ENCODE measurements at places on chromosomes 5 and 9.

- DNase-seq, result no peak
Observed at GRCh38 chr5:142545650-142546322, 140.1 kb downstream of the FGF1 start.

- DNase-seq, result no peak
Observed at GRCh38 chr9:126485662-126486061, 128.1 kb upstream of the LMX1B start.

DNA sequence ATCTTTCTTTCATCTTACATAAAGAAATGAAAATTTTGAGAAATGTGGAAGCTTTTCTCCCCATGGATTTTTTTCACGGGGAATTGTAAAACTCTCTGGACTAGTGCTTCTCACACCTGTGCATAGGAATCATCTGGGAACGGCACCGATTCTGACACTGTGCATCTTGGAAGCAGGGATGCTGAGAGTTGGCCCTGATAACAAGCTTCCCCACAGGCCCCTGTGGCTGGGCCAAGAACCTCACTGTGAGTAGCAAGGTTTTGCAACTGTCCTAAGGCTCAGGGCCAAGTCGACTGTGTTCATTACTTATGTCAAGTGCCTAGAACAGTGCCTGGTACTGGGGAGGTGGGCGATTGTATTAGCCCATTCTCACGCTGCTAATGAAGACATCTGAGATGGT lies 107.9 kb upstream of the ICE1 start:
- DNase-seq, result no peak

GRCh38 chr9:115022760-115023434 lies 92.5 kb upstream of the TNFSF8 start:
- peak; percentile 18 for DNase-seq

GRCh38 chr5:126482591-126482990 lies 59.4 kb downstream of the GRAMD2B start:
- DNase-seq, result no peak

- peak; percentile 86 for DNase-seq
Observed at GRCh38 chr5:154446195-154447088, 645 bp downstream of the SAP30L start.

DNA sequence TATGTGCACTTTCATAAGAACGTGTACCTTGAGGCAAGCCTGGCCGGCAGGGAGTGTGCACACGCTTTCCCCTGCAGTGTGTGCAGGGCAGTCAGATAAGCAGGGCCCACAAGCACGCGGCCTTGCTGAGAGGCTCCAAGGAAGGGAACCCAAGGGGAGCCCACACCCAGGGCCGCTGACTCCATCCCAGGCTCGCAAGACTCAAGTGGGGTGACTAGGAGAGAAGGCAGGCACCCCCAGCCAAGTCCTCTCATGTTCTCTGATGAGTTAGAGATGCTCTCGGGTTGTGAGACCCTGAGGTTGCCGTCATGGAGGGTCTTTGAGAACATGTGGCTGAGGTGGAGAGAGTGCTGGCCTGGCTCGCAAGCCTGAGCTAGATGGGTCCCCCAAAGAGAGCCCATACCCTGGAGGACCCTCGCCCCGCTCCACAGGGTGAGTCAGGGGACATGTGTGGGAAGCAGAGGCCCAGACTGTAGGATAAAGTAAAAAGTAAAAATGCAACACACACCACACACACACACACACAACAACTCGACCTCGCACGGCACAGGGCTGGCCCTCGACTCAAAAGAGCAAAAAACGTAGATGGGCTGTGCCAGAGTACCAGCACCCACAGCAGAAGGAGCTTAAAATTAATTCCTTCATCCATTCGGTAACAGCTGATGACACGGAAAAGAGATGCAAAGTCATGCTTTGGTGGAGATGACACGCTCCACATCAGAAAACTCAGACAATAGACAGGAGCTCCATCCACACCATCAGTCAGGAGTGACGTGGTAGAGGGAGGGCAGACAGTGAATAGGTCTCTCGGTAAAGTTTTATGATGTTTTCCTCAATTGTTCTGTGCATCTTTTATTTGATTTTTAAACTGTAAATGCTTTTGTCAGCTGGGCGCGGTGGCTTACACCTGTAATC lies 54.8 kb upstream of the NKD2 start:
- no peak for DNase-seq

DNA sequence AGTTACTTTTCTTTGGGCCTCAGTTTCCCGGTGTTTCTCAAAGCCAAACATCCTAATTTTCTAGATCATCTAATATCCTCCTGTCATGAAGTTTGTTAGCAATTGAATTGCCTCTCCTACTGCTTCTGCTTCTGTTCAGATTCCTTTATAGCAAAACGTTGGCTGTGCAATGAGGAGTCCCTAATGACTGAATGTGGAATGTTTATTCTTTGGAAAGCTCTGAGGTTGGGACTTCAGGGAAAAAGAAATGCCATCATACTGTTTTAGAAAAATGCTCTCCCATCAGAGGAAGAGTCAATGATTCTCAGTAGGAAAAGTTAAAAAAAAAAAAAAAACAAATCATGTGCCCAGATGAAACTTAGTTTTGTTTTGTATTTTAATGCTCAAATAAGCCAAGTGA lies 268.7 kb upstream of the PAPPA start:
- DNase-seq, result no peak

GRCh38 chr5:89072842-89073672 lies 190.1 kb upstream of the MEF2C start:
- DNase-seq, result no peak

DNA sequence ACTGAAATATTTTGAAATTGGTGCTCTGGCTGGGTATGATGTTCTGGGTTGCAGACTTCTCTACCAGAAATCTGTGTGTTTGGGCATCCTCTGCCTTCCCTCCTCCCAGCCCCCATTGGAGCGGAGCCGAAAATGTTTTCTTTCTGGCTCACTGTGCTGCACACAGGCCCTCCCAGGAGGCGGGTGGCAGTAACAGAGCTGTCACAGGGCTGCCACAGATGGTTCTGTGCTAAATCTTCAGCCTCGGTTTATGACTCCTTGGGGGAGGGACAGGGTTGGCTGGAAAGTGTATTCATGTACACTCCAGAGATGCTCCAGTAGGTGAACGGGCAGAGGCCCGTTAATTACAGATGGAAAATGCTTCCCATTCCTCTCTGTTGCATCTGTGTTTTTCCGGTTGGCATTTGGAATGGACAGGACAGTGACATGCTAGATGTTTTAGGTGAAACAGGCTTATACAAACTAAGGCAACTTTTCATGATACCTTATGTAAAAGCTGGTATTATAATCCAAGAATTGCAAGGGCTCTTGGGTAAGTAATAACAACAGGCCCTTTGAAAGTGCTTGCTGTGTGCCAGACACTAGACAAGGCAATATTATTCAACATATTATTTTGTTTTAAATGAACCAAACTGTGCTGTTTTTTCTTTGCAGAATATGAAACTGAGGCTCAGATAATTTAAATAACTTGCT lies 180.2 kb downstream of the ADCY2 start:
- DNase-seq, result peak; percentile 31

GRCh38 chr9:5042661-5043178 lies 57.6 kb downstream of the JAK2 start:
- DNase-seq, result no peak

DNA sequence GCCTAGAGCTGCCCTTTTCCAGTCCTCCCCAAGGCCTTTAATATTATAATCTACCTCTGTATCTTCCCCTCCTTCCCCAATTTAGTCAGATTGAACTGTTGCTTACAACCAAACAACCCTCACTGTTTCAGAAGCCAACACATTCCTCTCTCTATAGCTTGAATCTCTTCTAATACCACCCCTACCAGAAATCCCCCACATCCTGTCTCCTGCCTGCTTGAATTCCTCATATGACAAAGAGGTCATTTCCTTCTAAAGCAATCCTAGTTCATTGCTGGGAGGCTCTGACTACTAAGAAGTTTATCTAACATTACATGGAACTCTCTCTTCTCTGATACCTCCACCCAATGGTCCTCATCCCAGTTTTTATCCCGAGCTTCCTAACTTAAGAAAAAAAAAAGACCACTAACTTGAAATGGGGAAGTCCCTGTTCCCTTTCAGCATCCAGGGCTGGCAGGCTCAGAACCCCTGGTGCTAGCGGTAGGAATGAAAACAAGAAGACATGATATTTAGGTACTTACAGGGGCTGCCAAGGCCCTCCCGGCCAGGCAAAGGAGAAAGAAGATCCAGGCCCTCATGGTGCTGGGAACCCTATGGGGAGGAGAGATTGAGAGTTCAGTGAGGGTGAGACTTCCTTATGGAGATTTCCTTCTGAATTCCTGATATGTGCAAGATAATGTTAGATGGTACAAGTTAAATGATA lies 11.0 kb downstream of the SPARC start:
- no peak for DNase-seq

DNA sequence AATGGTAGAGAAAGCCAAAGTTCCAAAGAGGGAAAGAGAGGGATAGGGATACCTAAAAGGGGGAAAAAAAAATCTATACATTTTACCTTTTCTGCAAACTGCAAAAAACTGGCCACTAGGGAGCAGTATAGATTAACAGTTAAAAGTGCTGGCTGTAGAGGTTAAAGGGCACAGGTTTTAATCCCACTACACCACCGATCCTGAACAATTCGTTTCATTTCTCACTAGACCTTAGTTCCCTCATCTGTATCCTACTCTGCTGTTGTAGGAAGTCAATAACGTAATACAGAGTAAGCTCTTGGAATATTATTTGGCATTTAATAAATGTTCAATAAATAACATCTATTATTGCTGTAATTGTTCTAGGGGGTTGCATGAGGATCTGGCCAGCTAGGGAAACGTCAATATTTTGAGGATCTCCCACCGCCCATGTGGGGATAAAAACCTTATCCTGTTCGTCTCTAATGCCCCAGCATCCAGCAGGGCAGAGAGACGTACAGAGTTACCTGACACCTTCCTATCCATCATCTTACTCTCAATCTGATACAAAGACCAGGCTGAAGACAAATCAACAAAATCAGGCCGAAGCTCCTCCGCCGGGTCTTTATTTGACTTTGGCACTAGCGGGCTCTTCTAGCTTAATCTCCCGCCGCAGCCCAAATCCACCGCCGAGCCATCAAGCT lies 757 bp downstream of the CDC26 start:
- DNase-seq, result peak; percentile 91

Measured in eye (tissue), 1 donor.